Brain (organoid and tissue), 16 donors: ENCODE measurements at places on chromosomes 1 and 21.
A peak's percentile ranks its signal among the peaks of the same experiment; 100 is the strongest.

- no peak for DNase-seq
Measured at GRCh38 chr1:114339379-114339778, 171.6 kb downstream of the TRIM33 start.

DNA sequence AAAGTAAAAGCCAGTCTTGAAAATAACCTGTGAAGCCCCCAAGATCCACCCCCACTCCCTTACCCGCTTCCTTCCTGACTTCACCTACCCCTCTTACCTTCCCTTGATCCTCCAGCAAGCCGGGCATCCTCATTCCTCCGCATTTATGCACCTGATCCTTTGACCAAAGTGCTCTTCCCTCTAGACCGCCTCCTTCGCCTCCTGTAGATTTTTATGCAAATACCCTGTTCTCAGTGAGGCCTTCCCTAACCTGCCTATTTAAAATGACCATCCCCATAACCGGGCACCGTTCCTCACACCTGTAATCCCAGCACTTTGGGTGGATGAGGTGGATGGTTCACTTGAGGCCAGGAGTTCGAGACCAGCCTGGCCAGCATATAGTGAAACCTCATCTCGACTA is 1.1 kb upstream of the NENF start:
- no peak for DNase-seq

DNA sequence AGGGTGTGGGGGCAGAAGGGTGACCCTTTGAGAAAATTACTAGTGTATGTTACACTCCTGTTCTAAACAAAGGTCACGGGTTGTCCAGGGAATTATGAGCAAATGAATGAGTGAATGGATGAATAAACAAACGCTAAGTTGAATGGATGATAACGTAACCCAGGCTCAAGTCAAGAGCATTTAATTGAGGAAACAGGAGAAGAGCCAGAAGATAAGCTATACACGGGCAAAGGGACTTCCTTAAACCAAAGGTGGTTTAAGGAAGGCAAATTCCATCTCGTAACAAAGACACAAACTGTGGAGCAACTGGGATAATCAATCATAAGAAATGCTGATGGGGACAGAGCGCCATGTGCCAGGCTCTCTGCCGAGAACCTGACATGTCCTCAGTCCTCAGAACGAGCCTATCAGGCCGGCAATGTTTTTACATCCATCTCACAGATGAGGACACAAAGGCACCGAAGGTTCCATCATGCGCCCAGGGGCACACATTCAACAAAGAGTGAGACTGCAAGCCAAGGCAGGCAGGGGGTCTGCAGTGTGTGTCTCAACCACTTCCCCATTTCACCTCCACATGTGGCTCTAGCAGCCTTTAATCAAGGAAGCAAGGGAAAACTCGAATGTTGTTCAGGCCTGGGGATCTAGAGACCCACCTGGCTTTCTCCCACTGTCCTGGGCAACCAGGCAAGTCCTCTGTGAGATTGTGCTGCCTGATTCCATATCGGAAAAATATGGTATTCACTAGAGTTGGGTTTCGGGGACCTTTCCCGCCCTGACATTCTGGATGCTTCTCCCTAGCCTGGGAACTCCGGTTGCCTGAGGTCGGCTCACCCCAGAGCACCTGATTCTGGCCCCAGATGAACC is 126.8 kb upstream of the EDN2 start:
- DNase-seq: no peak

- DNase-seq: no peak
Measured at GRCh38 chr1:164765992-164766720, 207.2 kb downstream of the PBX1 start.

GRCh38 chr1:110554871-110555801 is 36.2 kb upstream of the KCNA10 start:
- DNase-seq: peak; percentile 65

- DNase-seq: no peak
Measured at GRCh38 chr1:209580577-209580976, 2.9 kb upstream of the CAMK1G start.

GRCh38 chr1:43366601-43367025 is 1.2 kb downstream of the ELOVL1 start:
- no peak for DNase-seq

DNA sequence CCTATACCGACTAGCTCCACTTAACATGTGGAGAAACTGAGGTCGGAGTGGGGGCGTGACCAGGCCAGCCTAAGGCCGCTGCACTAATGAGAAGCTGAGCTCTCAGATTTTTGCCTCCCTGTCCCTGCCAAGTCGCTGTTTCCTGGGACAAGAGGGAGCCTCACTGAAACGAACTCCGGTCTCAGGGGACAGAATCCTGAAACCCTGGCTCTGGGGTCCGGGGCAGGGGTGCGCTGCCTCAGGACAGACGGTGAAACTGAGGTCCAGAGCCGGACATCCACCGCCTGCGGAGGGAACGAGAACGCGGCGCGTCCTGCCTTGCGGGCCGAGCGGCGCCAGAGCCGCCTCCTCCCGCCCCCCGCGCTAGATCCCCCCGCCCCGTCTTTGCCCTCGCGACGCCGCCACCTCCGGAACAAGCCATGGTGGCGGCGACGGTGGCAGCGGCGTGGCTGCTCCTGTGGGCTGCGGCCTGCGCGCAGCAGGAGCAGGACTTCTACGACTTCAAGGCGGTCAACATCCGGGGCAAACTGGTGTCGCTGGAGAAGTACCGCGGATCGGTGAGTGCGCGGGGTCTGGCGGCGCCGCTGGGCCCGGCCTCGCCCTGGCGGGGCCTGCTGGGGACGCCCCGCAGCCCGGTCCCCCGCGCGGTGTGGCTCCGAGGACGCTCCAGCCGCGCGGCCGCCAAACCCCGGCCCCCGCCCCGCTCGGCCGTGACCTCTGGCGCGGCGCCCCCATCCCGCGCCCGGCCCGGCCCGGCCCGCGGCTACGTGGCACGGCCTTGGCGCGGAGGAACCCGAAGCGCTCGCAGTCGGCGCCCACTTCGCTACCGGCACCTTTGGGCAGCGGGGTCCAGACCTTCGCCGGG is at the start of gene GPX7:
Gene GPX7, plus strand, starts transcription at position 381 of the 865 bp plus-strand sequence. Its CDS starts 39 bp downstream, at position 420.
- DNase-seq: peak; percentile 61
